ENCODE measurements at places on chromosomes 13 and 19.
A peak's percentile ranks its signal among the peaks of the same experiment; 100 is the strongest.

DNA sequence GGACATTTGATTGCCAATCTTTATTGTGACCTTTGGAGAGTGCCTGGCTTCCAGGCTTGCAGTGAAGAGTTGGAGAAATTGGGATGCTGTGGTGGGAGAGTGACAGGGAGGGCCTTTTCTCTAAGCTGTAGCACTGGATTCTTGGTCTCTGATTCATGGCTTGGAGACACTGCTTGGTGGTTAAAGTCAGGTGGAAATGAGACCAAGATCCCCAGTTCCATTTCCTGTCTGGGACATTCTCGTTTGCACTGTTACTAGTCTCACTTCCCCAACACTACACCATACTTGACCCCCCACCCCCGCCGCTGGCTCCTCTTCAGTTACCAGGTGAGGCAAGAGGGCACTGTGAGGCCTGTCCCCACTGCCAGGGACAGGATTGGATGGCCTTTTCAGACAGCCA lies 2.9 kb downstream of the SUPT5H start:
- no peak for DNase-seq

DNA sequence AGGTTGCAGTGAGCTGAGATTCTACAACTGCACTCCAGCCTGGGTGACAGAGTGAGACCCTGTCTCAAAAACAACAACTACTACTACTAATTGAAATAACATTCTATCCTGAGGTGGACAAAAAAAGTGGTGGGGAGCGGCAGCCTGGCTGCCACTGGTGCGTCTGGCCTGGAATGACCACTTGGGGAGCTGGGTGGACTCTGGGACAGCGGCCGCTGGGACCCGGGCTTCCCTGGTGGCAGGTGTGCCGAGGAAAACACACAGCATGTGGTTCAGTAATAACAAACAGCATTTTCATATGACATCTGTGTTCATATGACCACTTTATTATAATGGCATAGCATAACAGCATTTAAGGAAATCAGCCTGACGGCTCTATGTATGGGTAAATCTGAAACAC lies 33.9 kb downstream of the TFDP1 start:
- DNase-seq = no peak

- peak; percentile 34 for DNase-seq
Measured at GRCh38 chr19:4524808-4525562, 6.7 kb upstream of the PLIN4 start.

DNA sequence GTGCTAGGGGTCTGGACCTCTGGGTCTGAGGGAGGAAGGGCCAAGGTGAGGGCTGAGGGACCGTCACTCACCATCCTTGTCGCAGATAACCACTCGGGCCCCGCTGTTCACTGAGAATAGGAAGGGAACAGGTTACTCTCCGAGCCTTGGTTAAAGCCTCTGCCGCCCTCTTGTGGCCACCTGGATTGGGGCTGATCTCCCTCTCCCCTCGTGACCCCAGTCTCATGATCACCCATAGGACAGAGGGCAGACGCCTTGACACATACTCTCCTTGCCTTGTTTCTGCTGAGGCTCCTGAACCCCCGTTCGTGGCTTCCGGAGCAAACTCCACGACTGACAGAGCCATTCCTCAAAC lies 580 bp downstream of the HSD17B14 start:
- peak; percentile 91 for DNase-seq

DNA sequence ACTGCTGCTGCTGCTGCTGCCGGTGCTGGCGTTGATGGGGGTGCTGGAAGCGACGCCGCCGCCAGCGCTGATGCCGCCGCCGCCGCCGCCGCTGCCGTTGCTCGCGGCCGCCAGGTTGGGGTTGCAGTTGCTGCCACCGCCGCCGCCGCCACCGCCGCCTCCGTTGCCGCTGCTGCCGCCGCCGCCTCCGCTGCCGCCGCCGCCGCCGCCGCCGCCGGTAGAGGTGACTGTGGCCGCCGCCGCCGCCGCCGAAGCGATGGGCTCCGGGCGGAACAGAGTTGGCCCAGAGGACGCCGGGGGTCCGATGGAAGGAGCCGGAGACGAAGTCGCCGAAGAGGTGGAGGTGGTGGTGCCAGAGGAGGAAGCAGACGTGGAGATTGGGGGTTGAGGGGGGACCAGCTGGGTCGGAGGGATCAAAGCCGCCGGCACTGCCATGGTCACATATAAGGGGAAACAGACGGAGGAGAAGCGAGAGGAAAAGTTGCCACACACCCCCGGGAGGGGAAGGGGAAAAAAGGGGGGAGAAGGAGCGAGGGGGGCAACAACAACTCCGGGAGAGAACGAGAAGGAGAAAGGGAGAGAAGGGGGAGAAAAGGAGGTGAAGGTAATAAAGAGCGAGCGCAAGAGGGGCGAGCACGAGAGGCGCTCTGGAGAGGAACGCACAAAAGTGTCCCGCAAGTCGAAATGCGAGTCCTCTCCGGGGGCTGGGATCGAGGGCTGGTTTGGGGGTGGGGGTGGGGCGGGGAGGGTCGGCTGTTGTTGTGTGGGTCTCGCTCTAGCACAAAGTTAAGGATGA lies 471 bp downstream of the DACH1 start:
- DNase-seq = peak; percentile 26

DNA sequence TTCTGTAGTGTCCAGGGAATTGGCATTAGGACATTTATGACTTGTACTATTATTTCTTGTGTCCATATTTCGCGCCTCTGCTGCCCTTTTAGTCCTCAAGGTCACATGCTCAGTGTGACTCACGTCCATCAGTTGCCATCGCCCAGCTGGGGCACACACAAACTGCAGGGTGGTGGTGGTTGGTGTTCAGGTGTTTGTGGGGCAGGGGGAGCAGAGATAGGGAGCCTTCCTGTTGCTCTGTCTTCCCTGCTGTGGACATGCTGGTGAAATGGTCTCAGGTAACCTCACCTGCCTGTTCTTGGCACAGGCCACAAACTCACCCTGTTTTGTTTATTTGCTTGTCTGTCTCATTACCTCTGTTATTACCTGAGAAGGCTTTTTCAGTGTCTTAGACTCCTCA lies 22.4 kb downstream of the PRR12 start:
- no peak for DNase-seq

GRCh38 chr13:76656500-76656899 lies 229.7 kb downstream of the KCTD12 start:
- no peak for DNase-seq

GRCh38 chr19:4781801-4782200 lies 9.7 kb upstream of the FEM1A start:
- DNase-seq = no peak

DNA sequence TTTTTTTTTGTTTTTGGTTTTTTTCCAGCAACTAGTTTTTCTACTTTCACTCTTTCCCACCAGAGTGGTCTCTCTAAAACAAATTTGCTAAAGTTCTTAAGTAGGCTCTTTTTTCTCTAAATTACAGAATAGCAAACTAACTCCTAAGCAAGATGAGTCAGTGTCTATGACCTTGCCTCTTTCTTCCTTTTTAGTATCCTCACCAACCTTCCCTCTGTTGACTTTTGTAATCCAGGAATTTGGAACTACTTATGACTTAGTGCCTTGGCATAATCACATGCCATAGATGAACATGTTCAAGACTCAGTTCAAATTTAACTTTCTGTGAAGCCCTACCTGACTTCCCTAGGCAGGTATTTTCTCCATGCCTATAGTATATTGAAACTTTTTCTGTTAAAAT lies 32.3 kb upstream of the AKAP11 start:
- no peak for DNase-seq

DNA sequence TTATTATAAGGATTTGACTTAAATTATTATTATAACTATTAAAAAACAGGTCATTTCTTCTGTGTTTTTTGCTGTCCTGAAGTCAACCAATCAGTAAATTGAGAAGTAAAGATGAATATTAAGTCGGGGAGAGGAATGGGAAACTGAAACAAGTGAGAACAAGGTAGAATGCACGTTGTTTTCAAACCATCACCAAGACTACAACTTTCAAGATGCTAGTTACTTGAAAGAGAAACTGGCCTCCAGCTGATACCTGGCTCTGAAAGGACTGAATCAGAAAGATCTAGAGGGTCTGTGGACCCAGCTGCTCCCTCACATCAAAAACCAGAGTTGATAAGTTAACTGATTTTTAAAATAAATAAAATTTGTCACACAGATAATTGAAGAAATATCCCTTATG lies 1301.5 kb upstream of the ATXN8OS start:
- DNase-seq = no peak

DNA sequence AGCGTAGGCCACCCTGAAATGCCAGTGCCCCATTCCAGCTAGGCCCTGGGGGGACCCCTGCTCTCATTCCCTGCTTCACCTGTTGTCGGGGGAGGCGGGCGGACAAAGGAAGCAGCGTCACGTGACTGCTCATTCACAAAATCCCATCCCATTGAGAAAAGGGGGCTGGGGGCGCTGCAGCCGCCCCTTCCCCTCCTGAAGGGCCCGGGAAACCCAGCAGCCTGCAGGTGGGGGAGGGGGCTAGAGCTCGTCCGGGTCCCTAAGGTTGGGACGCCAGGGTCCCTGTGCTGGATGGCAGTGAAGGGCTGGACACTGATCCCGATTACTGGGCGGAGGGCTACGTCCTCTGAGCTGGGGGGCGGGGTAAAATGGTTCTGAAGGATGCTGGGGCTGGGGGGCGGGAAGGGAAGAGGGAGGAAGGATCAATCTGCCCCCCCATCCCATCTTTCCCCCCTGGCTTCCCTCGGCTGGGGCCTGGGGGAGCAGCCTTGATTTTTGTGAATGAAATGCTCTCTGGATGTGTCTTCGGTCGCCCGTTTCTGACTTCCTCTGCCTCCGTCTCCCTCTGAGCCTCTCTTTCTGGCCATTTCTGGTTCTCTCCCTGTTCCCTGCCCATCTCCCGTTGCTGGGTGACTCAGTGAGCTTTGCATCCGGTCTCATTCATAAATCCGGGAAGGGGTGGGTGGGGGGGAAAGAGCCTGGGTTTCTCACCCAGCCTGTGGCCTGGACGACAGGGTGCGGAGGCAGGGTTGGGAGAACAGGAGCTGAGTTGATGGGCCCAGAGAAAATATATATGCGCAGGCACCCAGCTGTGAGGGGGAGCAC lies 816 bp downstream of the SPRED3 start:
- no peak for DNase-seq

DNA sequence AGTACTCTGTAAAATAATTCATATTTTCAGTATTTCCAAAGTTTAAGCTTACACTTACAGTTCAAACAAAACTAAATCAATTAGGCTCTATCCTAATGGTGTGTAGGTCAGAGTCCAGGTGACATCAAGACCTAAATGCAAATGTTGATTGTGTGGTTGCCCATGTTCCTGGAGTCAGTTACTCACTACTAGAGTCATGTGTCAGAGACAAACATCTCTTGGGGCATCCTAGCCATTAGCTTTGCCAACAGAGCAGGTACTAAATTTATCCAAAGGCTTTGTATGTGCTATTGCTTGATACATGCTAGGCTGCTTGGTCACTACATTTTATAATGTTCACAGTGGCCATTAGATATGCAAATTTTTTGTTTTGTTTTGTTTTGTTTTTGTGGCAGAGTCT lies 11.7 kb downstream of the SPRY2 start:
- no peak for DNase-seq

DNA sequence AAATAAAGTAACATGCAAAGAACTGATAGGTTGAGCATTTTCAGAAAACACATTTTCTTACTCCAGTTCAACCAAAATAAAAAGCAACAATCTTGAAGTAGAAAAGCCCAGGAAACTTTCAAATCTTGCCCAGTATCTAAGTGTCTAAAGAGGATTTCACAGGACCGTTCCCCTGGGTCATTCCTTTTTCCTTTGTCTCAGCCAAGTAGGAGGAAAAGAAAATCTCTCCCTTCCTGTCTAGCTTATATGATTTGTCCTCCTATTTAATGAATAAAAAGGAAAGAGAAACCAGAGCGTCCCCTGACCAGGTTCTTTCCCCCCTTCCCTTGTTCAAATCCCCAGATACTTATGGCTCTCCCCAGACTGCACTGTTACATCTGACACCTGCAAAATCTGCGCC lies 248.0 kb downstream of the KCTD12 start:
- no peak for DNase-seq

DNA sequence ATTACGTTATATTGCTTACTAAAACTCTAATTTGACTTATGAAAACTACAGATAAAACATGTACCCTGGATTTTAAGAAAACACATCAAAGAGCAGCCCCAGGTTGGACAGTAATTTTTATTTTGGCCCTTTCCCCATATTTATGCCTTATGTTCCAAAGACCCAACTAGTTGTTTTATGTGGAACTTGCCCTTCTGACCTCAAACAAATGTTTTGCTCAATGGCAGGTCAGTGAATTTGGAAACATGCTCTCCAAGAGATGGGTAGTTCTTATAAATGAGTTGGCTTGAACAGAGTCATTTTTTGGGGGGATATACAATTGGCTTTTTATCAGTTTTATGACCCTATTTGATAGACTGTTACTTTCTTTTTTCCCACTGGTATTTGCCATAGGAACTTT lies 360.0 kb downstream of the HS6ST3 start:
- no peak for DNase-seq

- DNase-seq = peak; percentile 7
Measured at GRCh38 chr19:54644056-54644455, 13.8 kb downstream of the LILRB1 start.

DNA sequence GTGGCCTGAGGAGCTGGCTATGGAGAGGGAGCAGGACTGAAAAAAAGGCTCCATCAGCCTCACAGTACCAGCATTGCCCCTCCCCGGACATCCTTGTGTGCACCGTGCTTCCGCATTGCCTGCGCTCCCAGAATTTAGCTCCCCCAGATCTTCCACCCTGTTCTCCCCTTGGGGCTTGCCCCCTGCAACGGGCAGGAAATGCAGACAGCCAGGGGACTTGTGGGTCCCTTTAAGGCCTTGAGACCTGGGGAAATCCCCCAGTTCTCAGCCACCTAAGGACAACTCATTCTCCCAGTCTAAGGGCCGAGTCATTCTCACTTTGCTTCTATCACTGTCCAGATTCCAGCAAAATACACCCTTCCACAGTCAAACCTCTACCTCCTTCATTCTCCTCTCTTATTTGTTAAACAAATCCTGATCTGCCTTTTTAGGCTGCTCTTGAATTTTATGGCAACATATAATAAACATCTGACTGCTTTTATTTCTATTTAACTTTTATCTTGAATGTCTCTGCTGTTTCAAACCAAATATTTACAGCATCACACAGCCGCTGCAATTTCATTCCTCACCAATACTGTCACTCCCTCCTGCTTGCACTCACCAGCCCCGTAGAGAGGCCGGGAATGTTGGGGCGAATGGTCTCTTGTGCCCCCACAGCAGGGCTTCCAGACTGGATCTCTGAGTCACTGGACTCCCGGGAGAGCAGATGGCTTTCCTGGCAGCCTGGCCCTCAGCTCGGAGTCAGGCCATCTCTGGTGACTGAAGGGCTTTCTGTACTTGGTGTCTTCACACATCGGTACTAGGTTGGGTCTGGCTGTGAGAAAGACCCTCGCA lies 221.9 kb downstream of the TSHZ3 start:
- no peak for DNase-seq

- no peak for DNase-seq
Measured at GRCh38 chr13:50417597-50417996, 402.4 kb downstream of the KCNRG start.

- no peak for DNase-seq
Measured at GRCh38 chr13:113927661-113928581, 46.0 kb downstream of the C13orf46 start.

Measured in head of caudate nucleus (tissue), 42 donors.